Activated CD8-positive, alpha-beta memory T cell treated with anti-CD3 and anti-CD28 coated beads, Interleukin-2, amount 10 ng/mL, durations not matched to agents 7 days and 5 days (primary cell): ENCODE measurements at places on chromosomes 6 and 20. TPM values are rescaled to one million over a fixed set of nuclear protein-coding genes. Genes with fewer than 3 reads are reported as not detected.

THBD gene
- not detected for total RNA-seq

SSTR4 gene
- total RNA-seq, result not detected

NR2E1 gene
- not detected for total RNA-seq

SPATS1 gene
- not detected for total RNA-seq

PHACTR1 gene
- total RNA-seq, result 0.73 TPM

NT5E gene
- 17.3 TPM for total RNA-seq

ABHD16B gene
- total RNA-seq, result not detected
